ENCODE measurements at places on chromosomes 7 and 10. TPM values are rescaled to one million over a fixed set of nuclear protein-coding genes. Genes with fewer than 3 reads are reported as not detected.

Gene FIS1
- 108 TPM for total RNA-seq

Gene CCDC136
- total RNA-seq: 5.6 TPM

Gene MMD2
- total RNA-seq: not detected

Gene FAM180A
- total RNA-seq: not detected

Gene HHEX
- total RNA-seq: not detected

Gene NPC1L1
- total RNA-seq: not detected

Gene FAM25G
- not detected for total RNA-seq

Gene PGAM2
- total RNA-seq: 0.34 TPM

Gene KLLN
- 0.94 TPM for total RNA-seq

GRCh38 chr7:142556740-142557139 lies 192.5 kb upstream of the PRSS1 start:
- DNase-seq: no peak
- no peak overlapping the region for H3K27ac ChIP-seq
- no peak overlapping the region for H3K4me3 ChIP-seq
- no peaks in the 10 kb centered on the region for H3K36me3 ChIP-seq
- peaks cover 11% of the 10 kb centered on the region for H3K27me3 ChIP-seq
- peaks cover 15% of the 10 kb centered on the region for H3K4me1 ChIP-seq

DNA sequence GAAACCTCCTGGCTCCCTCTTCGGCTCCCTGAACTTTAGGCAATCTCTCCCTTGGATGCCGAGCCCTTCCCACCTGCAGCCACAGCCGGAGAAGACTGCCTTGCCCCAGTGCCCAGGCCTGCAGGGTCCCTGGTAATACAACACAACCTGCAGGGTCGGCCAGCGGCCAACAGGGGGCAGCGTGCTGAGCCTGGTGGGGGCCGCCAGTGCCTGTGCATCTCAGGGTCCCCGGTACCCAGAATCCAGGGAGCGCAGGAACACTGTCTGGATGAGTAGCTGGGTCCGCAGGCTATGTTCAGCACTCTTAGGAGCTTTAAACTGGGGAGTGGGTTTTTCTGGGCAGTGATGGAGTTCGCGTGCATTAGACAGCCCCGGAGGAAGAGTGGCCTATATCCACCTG lies 17.5 kb upstream of the C10orf71 start:
- H3K36me3 ChIP-seq: no peaks in the 10 kb centered on the region
- H3K27ac ChIP-seq: no peak overlapping the region
- no peak overlapping the region for H3K4me3 ChIP-seq
- peaks cover 3% of the 10 kb centered on the region for H3K27me3 ChIP-seq
- no peak for DNase-seq

- H3K27ac ChIP-seq: no peak overlapping the region
- H3K27me3 ChIP-seq: peaks cover 12% of the 10 kb centered on the region
- no peaks in the 10 kb centered on the region for H3K36me3 ChIP-seq
- H3K4me1 ChIP-seq: no peaks in the 10 kb centered on the region
- H3K4me3 ChIP-seq: no peak overlapping the region
These were observed 271.2 kb downstream of the ARHGAP12 start for GRCh38 chr10:31657434-31657872.

DNA sequence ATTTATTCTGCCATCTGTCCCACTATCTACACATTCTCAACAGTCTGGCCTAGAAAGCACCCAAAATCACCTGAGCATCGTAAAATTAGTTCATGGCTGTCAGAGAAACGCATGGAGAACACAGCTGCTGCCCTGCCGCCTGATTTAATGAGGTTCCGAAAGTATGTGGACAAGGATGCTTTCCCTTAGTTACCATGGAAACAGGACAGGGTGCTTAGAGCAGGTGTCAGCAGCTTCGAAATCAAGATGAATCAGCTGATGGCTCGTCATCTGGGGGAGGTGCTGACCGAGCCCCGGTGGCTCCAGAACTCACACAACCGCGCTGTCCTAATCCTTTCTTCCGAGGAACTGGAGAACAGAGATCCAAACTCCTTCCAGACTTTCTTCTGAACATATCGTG lies 151.5 kb downstream of the TEX36 start:
- no peak for DNase-seq
- H3K27ac ChIP-seq: no peak overlapping the region
- H3K36me3 ChIP-seq: no peaks in the 10 kb centered on the region
- no peak overlapping the region for H3K4me3 ChIP-seq

- peaks cover 19% of the 10 kb centered on the region for H3K4me1 ChIP-seq
- DNase-seq: peak; percentile 31
- peaks cover 6% of the 10 kb centered on the region for H3K36me3 ChIP-seq
- peaks cover 9% of the 10 kb centered on the region for H3K27me3 ChIP-seq
- no peak overlapping the region for H3K4me3 ChIP-seq
- no peak overlapping the region for H3K27ac ChIP-seq
These were observed 598.8 kb downstream of the SUGCT start for GRCh38 chr7:40733578-40733977.

- no peak overlapping the region for H3K4me3 ChIP-seq
- no peak for DNase-seq
- H3K4me1 ChIP-seq: no peaks in the 10 kb centered on the region
- H3K36me3 ChIP-seq: no peaks in the 10 kb centered on the region
- H3K27ac ChIP-seq: no peak overlapping the region
- no peaks in the 10 kb centered on the region for H3K27me3 ChIP-seq
These were observed 60.1 kb upstream of the GPR26 start for GRCh38 chr10:123606006-123606405.

DNA sequence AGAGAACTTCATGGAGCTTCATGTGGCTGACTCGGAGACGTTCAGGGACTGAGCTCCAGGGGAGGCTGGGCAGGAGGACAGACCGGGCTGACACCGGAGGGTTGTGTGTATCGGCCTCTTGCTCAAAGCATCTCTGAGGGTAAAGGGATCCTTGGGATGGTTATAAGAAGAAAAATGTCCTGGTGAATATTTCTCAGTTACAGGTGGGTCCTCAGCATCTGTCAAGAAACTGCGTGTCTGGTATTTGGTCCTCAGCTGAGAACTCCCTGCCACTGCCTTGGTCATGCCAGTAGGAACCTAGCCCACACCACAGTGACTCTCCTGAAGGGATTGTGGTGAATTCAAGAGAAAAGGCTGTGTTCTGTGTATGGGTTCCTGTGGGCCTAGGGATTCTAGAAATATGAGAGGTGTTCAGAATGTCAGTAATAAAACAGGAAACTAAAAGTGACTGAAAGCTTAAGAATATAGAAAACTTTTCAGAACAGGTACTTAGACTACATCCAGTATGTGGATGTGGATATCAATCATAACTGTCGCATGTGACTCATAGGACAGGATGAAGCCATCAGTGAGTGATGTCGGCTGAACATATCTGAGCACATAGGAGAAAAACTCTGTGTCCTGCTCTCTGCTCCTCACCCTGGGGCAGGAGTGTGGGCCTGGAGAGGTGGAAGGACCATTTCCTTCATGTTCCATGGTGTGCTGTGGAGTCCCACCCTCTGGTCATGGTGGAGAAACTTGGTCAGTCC lies 28.4 kb downstream of the MBL2 start:
- H3K27me3 ChIP-seq: no peaks in the 10 kb centered on the region
- no peak overlapping the region for H3K4me3 ChIP-seq
- H3K4me1 ChIP-seq: no peaks in the 10 kb centered on the region

DNA sequence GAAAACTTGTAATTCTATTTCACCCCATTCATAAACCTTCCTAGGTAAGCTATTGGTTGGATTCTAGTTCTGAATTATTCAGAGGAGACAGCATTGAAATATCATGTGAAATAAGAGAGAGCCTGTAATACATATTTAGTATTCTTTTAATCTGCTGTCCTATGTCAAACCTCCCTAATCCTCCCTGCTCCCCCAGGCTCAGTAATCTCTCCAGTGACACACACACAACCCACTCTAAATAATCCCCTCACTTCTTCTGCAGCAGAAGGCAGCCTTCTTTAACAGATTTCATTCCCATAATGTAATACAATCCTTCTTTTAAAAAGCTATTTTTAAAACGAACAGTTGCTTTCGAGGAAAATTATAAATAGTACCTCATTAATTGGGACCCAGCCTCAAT lies 639.7 kb upstream of the AUTS2 start:
- no peak for DNase-seq
- H3K36me3 ChIP-seq: no peaks in the 10 kb centered on the region
- no peak overlapping the region for H3K27ac ChIP-seq
- H3K4me1 ChIP-seq: no peaks in the 10 kb centered on the region
- H3K27me3 ChIP-seq: no peaks in the 10 kb centered on the region
- H3K4me3 ChIP-seq: no peak overlapping the region

- H3K4me1 ChIP-seq: no peaks in the 10 kb centered on the region
- no peak for DNase-seq
- no peak overlapping the region for H3K4me3 ChIP-seq
- no peak overlapping the region for H3K27ac ChIP-seq
These were observed 87.5 kb downstream of the ATXN7L1 start for GRCh38 chr7:105788816-105789349.

DNA sequence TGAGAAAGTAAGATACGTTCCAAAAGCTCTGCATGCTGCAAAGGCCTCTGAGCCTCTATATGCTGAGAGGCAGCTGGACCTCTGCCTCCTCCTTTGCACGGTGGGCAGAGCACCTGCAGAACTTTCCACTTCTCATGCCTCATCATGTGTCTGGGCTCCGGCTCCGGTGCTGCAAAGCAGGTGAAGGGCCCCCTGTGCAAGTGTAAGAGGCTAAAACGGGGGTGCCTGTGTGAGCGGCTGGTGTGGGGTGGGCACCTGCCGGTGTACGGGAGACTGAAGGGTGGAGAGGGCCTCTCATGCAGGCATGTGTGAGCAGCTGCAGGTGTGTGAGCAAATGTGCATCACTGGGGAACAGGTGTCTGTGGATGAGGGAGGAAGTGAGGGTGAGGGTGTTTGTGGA lies 121.0 kb downstream of the KCNMA1 start:
- no peaks in the 10 kb centered on the region for H3K36me3 ChIP-seq
- H3K4me1 ChIP-seq: no peaks in the 10 kb centered on the region
- no peak overlapping the region for H3K4me3 ChIP-seq
- no peak overlapping the region for H3K27ac ChIP-seq

DNA sequence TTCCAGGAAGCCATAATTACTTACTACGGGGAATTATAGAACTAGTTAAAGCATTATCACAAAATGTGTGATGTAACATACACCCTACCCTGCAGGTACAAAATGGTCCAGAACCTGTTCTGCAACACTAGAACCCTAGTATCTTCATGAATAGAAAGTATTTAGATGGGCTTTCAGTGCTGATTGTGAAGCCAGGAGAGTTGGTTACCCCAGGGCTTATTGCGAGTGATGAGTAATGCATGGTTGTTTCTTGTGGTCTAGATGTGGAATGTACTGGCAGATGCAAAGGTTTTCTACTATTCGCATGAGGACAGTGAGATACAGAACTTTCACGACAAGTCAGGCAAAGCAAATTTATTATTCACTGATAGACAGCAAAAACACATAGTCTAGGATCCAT lies 33.6 kb upstream of the AGR3 start:
- no peak overlapping the region for H3K4me3 ChIP-seq
- H3K36me3 ChIP-seq: no peaks in the 10 kb centered on the region
- DNase-seq: no peak
- H3K4me1 ChIP-seq: peaks cover 8% of the 10 kb centered on the region
- H3K27me3 ChIP-seq: peaks cover 12% of the 10 kb centered on the region

GRCh38 chr7:135253851-135254771 lies 20.5 kb downstream of the STRA8 start:
- H3K4me3 ChIP-seq: no peak overlapping the region
- H3K27me3 ChIP-seq: no peaks in the 10 kb centered on the region
- H3K27ac ChIP-seq: no peak overlapping the region
- peaks cover 2% of the 10 kb centered on the region for H3K4me1 ChIP-seq
- no peak for DNase-seq

- H3K36me3 ChIP-seq: peaks cover 8% of the 10 kb centered on the region
- H3K4me3 ChIP-seq: no peak overlapping the region
- no peak for DNase-seq
- H3K27ac ChIP-seq: no peak overlapping the region
- peaks cover 21% of the 10 kb centered on the region for H3K4me1 ChIP-seq
These were observed 14.2 kb upstream of the NMT2 start for GRCh38 chr10:15182540-15183207.

- H3K4me1 ChIP-seq: peaks cover 27% of the 10 kb centered on the region
- H3K27ac ChIP-seq: no peak overlapping the region
- peaks cover 43% of the 10 kb centered on the region for H3K36me3 ChIP-seq
- DNase-seq: no peak
These were observed 117.9 kb upstream of the DIP2C start for GRCh38 chr10:807163-807957.

DNA sequence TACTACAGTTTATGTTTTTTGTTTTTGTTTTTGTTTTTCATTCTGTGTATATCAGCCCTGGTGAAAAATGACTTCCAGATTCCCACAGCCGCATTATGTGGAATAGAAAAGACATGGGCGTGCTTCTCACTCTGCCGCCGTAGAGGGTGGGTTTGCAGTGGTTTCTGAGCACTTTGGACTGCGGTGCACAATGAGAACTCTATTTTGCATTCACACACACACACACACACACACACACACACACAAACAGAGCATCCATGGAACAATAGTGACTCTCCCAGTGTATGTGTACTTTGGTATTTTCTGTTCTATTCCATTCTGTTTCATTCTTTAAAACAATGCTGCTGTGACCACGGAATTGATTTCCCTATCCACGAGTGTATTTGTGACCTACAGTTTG lies 657.3 kb upstream of the FOXK1 start:
- H3K36me3 ChIP-seq: no peaks in the 10 kb centered on the region
- no peak for DNase-seq
- no peak overlapping the region for H3K27ac ChIP-seq
- no peaks in the 10 kb centered on the region for H3K4me1 ChIP-seq
- H3K4me3 ChIP-seq: no peak overlapping the region

GRCh38 chr7:52825611-52826010 lies 209.8 kb upstream of the POM121L12 start:
- DNase-seq: no peak
- no peak overlapping the region for H3K4me3 ChIP-seq
- H3K27me3 ChIP-seq: no peaks in the 10 kb centered on the region
- H3K27ac ChIP-seq: no peak overlapping the region
- no peaks in the 10 kb centered on the region for H3K36me3 ChIP-seq
- no peaks in the 10 kb centered on the region for H3K4me1 ChIP-seq

DNA sequence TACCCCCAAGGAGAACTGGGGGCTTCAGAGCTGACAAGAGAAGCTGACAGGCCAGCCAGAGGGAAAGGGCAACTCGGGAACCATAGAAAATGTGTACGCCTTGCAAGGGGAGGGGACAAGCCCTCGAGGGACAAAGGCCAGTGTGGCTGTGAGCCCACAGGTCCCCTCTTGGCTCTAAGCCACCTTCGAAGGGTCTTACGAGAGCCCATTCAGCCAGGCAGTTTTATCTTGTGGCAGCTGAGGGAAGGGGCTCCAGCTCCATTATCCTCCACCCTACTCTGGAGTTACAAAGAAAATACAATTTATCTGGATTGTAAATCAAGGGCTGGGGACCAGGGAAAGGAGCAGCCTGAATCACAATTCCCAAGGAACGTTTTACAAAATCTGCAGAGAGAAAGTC lies 159.5 kb upstream of the ZMIZ1 start:
- H3K4me1 ChIP-seq: no peaks in the 10 kb centered on the region
- H3K4me3 ChIP-seq: no peak overlapping the region
- no peak overlapping the region for H3K27ac ChIP-seq

GRCh38 chr10:107502229-107502985 lies 337.9 kb upstream of the SORCS1 start:
- DNase-seq: no peak
- no peaks in the 10 kb centered on the region for H3K4me1 ChIP-seq
- no peaks in the 10 kb centered on the region for H3K27me3 ChIP-seq
- no peak overlapping the region for H3K27ac ChIP-seq
- no peaks in the 10 kb centered on the region for H3K36me3 ChIP-seq
- H3K4me3 ChIP-seq: no peak overlapping the region
